ENCODE measurements at places on chromosomes 1 and 21. TPM values are rescaled to one million over a fixed set of nuclear protein-coding genes. Genes with fewer than 3 reads are reported as not detected.

GRCh38 chr1:93770640-93771039 lies 89.0 kb upstream of the BCAR3 start:
- DNase-seq: no peak

DNA sequence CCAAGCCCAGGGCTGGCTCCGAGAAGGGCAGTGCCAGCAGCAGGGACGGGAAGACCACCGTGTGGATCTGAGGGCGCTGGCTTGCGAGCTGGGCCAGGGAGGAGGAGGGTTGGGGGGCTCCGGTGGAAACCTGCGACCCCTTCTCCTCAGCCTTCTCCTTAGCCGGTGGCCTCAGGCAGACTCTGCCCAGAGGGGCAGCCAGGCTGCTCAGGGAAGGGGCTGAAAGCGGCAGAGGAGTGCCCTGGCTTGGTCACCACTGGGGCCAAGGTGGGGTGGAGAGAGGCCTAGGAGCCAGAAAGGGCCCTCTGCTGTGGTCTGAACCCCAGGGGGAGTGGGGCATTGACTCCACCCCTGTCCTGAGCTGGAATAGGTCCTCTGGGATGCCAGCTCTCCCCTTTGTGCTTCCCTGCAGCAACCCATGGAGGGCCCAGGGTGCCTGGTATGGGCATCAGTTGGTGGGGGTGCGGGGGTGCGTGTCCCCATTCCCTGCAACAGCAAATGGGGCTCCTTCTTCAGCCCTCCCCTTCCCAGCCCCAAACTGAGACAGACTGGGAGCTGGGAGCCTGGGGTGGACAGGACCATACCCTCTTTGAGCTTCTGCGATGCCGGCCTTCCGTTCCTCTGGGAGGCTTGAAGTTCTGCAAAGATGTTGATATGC lies 6.5 kb upstream of the IBA57 start:
- no peak for DNase-seq

- no peak for DNase-seq
These were observed 93.4 kb downstream of the BCAR3 start for GRCh38 chr1:93588206-93588605.

- DNase-seq: no peak
These were observed 89.3 kb upstream of the AKT3 start for GRCh38 chr1:243939167-243939848.

DNA sequence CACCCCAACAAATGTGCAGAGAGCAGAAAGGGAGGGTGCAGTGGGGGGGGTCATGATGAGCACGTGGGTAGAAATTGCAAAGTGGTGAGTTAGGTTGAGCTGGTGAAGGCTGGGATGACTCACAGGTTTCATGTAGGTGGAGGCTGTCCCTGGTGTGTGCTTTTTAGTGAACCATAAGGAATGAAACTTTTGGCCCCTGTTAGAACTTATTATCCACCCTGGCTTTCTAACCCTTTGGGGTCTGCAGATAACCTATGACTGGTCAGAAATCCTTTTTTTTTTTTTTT lies 46.9 kb downstream of the DOP1B start:
- DNase-seq: no peak

GRCh38 chr1:186976700-186977099 lies 148.0 kb downstream of the PLA2G4A start:
- DNase-seq: no peak

DNA sequence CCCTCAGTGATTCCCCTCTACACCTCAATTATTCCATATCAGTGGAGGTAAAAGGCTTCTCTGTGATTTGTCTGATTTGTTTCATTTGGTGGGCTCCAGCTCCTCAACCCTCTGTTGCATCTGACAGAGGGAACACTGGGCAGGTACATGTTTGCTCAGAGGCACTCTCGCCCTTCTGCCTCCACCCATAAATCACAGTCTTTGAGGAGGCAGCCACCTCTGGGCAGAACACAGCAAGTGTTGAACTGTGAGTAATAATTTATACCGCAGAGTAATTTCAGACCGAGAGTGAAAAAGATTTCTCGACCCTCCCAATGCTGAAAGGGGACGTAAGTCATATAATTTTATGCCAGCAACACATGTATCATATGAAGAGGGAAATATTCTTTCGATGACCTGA lies 330.1 kb upstream of the PBX1 start:
- DNase-seq: no peak

Gene CDK11A
- polyA plus RNA-seq: 20.2 TPM
